Muscle of leg (tissue), 16 donors: ENCODE measurements at places on chromosomes 7 and 10. TPM values are rescaled to one million over a fixed set of nuclear protein-coding genes. Genes with fewer than 3 reads are reported as not detected.
A peak's percentile ranks its signal among the peaks of the same experiment; 100 is the strongest.

CEP55 gene
- polyA plus RNA-seq, result 14.1 TPM

GRCh38 chr10:113937258-113937657 is 82.8 kb downstream of the NHLRC2 start:
- DNase-seq, result no peak

DNA sequence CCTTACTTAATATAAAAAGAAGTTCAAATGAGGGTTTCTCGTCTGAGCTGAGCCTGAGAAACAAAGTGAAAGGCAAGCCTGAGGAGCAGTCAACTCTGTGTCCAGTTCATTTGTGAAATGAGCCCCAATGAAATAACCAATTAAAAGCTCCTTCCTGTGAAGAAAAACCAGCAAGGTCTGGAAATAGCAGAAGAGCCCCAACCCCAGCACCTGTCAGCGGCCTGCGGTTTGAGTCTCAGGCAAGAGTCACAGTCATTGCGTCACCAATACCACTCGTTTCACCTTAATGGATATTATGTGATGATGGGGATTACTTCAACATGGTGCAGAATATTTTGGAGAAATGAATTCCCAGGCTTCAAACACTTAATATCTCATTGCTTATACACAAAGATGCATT is 211.3 kb upstream of the DPP6 start:
- DNase-seq, result no peak

GRCh38 chr7:90850066-90850465 is 253.9 kb downstream of the CDK14 start:
- no peak for DNase-seq

DNA sequence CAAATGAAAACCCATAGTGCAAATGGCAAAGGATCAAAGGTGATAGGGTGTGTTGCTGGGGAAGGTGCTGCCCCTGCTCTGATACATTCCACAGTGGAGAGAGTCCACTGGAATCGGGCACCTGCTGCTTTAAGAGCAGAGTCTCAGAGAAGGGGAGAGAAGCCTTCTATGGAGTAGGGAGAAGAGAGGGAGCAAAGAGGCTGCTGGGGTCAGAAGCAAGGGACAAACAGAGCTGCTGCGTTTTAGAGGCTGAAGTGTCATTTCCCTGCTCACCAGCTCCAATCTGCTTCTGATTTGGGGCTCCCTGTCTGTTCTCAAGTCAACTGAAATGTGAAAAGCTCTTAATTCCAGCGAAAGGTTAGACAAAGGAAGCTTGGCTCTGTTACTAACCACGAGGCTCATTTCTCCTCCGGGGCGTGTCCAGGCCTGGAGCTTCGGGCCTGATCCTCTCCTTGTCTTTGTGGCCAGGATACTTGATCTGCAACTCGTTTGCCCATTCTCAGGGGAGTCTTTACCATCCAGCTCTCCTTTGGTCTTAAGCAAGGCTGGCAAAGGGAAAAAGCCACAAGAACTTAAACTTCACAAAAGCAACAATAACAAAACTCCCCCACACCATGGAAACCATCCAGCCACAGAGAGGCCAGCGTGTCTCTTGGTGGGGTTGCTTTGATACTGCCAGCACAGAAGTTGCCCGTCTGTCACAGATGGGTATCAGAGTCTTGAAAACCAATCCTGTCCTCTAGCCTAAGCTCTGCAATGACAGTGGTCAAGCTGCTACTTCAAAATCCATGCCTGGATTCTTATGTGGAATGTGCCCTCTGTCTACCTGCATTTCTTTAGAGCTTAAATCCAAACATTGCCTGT is 692.6 kb downstream of the SUGCT start:
- peak; percentile 53 for DNase-seq
